ENCODE measurements at places on chromosomes 6 and 20.

GRCh38 chr20:1468117-1468624, 1.5 kb upstream of the NSFL1C start:
- DNase-seq: no peak

GRCh38 chr6:76942203-76942966, 520.9 kb downstream of the HTR1B start:
- DNase-seq: no peak

DNA sequence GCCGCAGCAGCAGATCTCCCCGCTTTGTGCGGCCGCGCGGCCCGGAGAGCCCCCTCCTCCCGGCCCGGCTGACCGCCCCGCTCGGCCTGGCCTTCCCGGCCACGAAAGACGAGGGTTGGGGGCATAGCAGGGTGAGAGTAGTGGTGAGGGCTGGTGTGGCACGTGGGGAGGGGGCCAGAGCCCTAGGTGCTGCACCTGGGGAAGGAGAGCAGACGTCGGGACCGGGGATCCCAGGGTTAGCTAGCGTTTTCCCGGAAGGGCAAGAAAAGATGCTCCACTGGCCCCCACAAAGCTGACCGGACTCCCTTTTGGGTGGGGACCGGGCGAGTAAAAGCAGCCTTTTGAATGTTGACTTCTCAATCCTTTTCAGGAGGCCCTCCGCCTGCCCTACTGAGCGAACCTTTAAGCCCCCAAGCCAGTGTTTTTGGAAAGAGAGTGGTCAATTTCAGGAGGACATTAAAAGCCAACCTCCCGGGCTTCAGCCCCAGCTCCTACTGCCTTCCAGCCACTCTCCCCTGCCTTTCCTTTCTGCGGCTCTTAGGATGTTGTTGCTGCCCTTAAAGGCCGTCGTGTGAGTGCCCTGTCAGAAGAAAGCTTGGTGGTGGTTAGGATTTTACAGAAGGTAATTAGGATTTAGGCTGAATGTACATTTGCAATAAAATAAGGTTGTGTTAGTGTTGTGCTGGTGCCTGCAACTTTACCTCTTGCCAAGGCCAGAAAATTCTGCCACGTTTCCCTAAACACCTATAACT, 648 bp upstream of the BACH2 start:
- DNase-seq: no peak

- no peak for DNase-seq
Measured at GRCh38 chr20:44807051-44807683, 3.2 kb downstream of the RIMS4 start.

DNA sequence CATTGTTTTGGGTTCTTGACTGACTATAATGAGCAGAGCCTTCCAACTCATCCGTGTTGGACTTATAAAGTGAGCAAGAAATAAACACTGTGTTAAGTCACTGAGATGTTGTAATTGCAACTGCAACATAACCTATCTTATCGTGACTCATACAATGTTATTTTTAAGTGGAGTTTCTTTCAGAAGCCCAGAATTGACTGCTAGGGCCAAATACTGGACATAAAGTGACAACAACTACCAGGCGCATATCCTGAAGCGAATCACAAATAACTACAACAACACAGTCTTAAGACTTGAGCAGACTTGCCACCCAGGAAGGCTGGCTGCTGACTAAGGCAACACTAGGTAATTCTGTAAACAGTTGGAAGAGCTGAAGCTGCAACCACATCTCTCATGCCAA, 326.6 kb downstream of the COL12A1 start:
- DNase-seq: peak; percentile 37

DNA sequence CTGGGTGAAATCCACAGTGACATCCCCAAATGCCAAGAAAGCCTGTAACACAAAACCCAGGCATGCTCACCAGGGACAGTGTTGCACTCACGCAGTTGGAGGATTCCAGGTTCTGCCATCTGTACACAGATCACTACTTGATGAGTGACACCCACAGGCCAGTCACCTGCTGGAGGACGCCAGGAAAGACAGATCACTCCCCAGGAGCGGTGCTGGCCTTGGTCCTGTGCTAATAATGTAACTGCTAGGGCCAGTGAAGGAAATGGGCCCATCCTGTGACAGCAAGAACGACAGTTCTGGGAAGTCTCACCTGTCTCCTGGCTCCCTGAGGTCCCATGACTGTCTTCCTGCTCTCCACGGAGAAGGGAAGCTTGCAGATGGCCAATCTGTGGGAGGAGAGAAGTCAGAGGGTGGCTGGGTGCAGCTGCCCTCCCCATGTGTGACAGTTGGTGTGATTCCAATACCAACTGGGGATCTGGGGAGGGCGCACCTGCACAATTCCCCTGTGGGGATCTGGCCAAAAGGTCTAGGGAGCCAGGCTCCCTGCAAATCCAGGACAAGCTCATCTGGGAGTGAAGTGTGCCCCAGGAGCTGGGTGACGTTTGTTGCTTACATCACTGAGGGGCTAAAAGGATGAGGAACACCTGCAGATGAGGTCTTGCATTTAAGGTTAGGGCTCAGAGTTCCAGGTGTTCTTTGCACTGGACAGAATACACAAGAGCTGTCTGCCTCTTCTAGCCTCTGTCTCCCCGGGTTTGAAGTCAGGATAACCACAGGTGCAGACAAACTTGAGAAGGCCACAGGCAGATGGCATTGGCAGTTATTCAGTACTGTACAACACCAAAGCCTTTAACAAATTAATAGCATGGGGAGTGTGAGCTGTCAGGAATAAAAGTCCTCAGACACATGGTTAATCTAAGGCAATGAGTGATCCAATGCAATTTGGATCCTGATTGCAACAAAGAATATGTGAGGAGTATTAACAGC, 10.3 kb downstream of the ZNF337 start:
- DNase-seq: no peak

- DNase-seq: no peak
Measured at GRCh38 chr6:39657355-39658135, 67.7 kb downstream of the KIF6 start.

DNA sequence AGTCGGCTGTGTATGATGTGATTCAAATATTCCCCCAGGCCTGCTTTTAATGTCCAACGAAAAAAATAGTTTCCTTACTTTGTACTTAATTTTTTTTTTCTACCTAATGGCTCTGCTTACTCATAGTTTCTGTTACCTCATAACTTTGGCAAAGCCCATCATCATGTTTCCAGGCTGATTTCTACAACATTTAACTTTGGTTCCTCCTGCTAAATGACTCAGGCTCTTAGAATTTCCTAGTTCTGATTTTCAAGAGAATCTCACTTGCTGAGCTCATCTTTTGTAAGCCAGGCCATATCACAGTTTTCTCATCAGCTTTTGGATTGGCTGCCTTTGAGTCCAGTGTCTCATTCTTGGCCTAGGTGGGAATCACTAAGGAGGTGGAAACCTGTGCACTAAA, 323.1 kb downstream of the HDGFL1 start:
- DNase-seq: peak; percentile 78

- DNase-seq: no peak
Measured at GRCh38 chr6:134070271-134070670, 17.8 kb upstream of the SLC2A12 start.

- DNase-seq: no peak
Measured at GRCh38 chr6:149859368-149859767, 4.8 kb downstream of the LRP11 start.

DNA sequence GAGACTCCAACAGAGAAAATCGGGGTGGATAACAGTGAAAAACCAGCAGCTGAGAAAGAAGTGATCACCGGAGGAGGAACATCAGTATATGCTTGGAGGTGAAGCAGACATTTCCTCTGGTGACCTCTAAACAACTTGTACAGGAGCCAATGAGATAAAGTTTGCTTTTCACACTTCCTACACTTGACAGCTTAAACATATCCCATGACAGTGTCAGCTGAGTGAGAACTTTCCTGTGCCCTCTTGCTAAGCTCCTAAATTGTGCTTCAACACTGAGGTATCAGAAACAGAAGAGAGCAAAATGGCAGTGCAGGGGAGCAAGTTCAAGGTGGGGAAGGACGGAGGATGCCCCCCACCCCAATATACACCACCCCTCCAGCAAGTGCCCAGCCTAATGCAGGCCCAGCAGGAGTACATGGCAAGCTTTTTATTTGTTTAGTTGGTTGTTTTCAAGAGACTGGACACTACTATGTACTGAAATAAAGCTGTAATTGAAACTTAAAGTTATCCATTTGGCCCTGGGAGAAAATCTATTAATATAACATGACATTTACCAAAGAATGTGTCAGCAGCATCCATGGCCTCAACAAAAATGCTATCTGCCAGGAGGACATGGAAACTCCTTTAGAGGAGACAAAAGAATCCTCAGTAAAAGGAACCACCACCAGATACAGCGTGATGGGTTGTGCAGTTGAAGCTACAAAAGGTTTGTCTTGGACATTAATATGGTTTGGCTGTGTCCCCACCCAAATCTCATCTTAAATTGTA, 540.2 kb downstream of the PRKN start:
- DNase-seq: no peak

DNA sequence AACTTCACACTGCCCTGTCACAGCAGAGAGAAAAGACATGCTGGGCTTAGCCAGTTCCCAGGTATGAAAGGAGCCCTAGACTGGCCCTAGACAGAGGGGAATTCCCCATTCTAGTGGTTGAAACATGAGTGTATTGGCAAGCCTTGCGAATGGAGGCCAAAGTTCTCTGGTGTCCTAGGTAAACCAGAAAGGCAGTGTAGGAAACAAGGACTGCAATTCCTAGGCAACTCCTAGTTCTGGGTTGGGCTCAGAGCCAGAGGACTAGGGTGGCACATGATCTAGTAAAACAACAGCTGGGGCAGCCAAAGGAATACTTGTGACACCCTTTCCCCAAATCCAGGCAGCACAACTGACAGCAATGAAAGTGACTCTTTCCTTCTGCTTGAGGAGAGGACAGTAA, 265.0 kb upstream of the EPHA7 start:
- DNase-seq: no peak

GRCh38 chr20:23603321-23603720, 2.4 kb downstream of the CST9 start:
- DNase-seq: no peak

DNA sequence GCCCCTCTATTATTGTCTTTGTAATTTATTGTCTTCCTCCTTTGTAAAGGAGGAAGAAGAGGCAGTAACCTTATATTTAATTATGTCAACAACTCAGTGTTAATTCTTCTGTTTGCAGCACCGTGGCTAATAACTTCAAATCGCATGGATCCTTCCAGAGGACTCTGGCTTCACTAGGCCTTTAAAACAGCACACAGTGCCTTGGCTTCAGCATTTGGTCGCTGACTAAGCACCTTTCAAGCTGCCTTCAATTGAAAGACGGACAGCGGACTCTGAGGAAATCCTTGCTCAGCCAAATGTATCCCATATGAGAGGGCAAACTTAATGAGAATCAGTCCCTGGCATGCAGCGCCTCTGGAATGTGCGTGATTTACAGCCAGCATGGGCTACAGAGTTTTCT, 64.2 kb downstream of the SGK1 start:
- no peak for DNase-seq

- DNase-seq: no peak
Measured at GRCh38 chr6:130632897-130633296, 194.3 kb upstream of the SMLR1 start.

- no peak for DNase-seq
Measured at GRCh38 chr6:128493877-128494276, 26.5 kb downstream of the PTPRK start.

DNA sequence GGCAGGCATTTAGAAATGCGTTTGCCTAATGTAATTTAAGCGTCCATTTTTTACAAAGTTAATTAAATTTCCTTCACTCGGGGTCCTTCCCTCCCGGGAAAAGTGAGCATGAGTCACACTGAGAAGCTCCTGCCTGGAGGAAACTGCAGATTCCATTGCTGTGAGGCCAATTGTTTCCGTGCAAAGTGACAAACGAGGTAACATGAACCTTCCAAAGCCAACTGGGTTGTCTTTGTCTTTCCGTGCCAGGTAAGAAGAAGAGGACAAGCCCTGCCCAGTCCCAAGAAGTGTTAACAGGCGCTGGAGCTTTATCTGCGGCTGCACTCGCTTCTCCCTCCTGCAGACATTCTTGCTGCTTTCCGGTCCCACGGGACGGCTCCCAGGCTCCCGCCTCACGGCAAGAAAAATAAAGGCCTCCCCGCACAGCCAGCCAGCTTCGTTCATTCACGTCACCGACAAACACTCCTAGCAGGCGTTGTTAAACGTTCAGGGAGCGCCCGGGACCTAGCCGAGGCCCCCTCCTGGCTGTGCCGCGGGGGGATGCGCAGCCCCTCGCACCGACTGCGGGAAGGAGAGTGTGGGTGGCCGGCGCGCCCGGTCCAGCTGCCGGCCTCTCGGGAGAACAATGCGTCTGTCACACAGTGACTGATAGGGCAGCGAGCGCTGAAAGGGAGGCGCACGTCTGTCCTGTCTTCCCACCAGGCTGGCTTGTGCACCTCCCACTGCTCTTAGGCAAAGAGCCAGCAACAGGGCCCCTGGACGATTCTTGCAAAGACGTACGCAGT, 61.5 kb upstream of the HDDC2 start:
- DNase-seq: peak; percentile 19

GRCh38 chr6:136918706-136919105, 3.4 kb upstream of the SLC35D3 start:
- DNase-seq: no peak

DNA sequence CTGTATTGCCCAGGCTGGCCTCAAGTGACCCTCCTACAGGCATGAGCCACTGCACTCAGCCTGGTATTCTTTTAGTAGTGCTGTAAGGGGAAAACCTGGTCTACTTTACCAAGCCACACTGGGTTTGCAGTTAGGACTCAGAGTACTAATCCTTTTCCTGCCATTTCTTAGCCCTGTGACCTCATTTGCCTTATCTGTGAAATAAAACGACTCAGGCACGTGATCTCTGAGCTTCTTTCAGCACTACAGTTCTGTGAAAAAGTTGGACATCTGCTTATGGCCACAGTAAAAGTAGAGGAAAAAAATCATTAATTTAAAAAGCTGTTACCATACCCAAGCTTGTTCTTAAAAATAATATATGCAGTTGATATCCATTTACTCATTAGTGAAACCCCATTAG, 1007.5 kb downstream of the KIF16B start:
- DNase-seq: no peak

- no peak for DNase-seq
Measured at GRCh38 chr20:13681248-13682125, 42.8 kb upstream of the TASP1 start.

GRCh38 chr6:12546410-12547002, 170.1 kb upstream of the PHACTR1 start:
- DNase-seq: no peak

DNA sequence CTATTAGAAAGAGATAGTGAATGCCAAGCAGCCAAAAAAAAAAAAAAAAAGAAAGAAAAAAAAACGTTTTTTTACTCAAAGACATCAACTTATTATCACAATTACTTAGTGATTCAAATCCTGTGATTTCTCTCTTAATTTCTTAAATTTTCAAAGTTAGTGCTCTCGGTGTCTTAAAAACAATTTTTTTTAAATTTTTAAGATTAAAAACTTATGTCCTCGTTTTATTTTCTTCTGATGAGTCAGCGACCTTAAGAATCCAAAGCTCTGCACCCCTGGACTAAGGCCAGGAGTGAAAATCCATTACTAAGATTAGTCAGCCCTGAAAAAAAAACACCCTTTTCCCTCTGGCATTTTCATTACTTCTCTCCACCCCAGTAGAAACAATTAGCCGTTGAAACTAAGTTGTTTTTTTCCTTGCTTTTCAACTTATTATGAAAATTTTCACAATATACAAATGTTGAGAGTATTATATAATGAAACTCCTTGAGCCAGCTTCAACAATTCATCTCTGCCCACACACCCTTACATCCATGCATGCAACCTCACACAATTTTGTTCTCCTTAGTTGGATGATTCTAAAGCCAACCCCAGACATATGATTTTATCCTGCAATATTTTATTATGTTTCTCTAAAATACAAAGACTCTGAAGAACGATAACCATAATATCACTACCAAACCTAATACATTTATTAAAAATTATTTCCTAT, 85.6 kb upstream of the CARMIL1 start:
- DNase-seq: no peak

- DNase-seq: no peak
Measured at GRCh38 chr6:168791917-168792316, 350.9 kb downstream of the SMOC2 start.

All from hepatic stellate cell (primary cell).